Prostate gland (tissue), 2 donors: ENCODE measurements at places on chromosomes 7 and 10. TPM values are rescaled to one million over a fixed set of nuclear protein-coding genes. Genes with fewer than 3 reads are reported as not detected.

AKR1C8 gene
- total RNA-seq, result not detected

DNA sequence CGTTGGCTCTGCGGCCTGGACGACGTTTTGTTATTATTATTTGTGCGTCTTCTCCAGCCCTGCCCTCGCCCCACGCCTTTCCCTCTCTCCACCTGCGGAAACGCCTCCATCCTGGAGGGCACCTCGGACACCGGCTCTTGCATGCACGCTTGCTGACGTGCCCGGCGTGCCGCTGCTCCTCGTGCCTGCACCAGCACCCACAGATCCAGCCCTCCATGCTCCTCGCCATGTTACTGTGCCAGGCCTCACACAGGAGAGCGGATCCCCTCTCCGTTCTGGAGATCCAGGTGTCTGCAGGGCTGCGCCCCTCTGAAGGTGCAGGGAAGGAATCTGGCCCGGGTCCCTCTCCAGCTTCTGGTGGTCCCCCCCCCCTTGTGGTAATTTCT, 373.9 kb upstream of the FOXK1 start:
- DNase-seq, result no peak
- H3K4me3 ChIP-seq, result no peak overlapping the region
- no peaks in the 10 kb centered on the region for H3K27me3 ChIP-seq
- no peak overlapping the region for H3K27ac ChIP-seq
- H3K36me3 ChIP-seq, result no peaks in the 10 kb centered on the region

DNA sequence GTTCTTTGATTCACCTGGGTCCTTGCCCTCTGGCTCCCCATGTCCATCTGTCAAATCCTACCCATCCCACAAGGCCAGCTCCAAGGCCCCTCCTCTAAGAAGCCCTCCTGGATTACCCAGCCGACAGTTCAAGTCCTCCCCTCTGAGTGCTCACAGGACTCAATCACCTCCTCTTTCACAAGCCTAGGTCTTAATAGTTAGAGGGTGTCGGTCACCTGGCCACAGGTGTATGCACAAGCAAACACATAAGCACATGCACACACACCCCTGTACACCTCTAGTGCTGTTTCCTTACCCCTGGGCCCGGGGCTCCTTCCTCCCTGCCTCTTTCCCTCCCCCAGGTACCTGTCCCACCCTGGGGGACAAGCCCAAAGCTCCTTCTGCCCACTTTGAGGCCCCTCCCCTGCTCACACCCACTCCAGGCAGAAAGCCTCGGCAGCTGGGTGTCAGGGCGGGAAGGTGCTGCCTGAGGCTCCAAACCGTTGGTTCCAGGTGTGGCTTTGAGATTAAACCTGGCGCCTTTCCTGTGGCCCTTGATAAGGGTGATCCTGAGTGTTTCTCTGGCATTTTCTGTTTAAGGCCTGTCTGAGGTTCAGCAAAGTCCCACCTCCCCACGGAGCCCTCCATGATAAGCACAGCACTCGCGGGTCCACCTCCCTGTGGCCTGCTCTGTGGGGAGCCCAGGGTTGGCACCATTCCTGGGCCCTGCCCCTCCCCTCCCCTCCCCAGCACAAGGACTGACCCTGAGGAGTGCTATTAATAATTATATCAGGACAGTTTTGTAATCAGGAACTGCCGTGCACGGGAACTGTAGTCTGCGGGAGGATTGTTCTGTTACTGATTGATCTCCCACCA, 14.6 kb upstream of the AQP1 start:
- no peak overlapping the region for H3K27ac ChIP-seq
- no peaks in the 10 kb centered on the region for H3K27me3 ChIP-seq
- H3K36me3 ChIP-seq, result no peaks in the 10 kb centered on the region
- DNase-seq, result no peak
- H3K4me3 ChIP-seq, result no peak overlapping the region

SAP25 gene
- 2.5 TPM for total RNA-seq

GRCh38 chr7:111743244-111743847, 181.1 kb upstream of the IMMP2L start:
- no peak overlapping the region for H3K4me3 ChIP-seq
- H3K36me3 ChIP-seq, result no peaks in the 10 kb centered on the region
- DNase-seq, result no peak
- H3K27me3 ChIP-seq, result no peaks in the 10 kb centered on the region

DNA sequence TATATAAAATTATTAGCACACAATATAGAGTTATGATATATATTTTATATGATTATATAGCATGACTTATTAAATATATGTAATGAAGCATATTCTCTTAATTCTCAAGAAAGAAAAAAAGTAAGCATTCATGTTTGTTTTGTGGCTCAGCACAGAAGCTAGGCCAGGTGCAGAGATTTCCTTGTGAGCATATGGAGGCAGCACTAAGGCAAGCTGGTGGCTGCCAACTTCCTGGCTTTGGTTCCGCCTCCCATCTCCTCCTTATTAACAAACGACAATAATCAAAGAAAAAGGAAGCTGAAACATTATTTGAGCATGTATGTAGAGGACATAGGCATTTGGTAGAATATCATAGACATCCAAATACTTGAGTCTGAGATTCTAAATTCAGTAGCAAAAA, 130.3 kb downstream of the ST7 start:
- H3K36me3 ChIP-seq, result no peaks in the 10 kb centered on the region
- H3K4me3 ChIP-seq, result no peak overlapping the region
- H3K4me1 ChIP-seq, result no peaks in the 10 kb centered on the region
- no peaks in the 10 kb centered on the region for H3K27me3 ChIP-seq
- H3K27ac ChIP-seq, result no peak overlapping the region
- no peak for DNase-seq

GIMAP8 gene
- total RNA-seq, result 2.5 TPM

WNT8B gene
- 0.40 TPM for total RNA-seq

GRCh38 chr10:126813432-126813831, 91.8 kb upstream of the DOCK1 start:
- H3K4me1 ChIP-seq, result no peaks in the 10 kb centered on the region
- H3K4me3 ChIP-seq, result no peak overlapping the region
- DNase-seq, result no peak
- H3K36me3 ChIP-seq, result no peaks in the 10 kb centered on the region
- no peaks in the 10 kb centered on the region for H3K27me3 ChIP-seq
- no peak overlapping the region for H3K27ac ChIP-seq

DNA sequence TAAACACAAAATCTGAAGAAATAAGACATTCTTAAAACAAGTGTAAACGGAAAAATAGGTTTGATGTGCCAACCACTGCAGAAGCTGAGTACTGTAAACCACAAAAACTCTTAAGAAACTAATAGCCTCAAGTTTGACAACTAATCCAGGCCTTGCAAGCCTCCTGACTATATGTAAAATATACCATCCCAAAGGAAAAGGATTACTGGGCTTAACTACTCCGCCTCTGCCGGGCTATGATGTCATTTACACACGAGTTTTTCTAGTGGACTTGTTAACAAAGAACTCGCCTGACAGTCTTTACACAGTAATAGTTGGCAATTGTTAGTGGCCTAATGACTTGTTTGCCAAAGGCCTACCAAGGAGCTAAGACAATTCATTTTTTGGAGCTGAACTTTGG, 2.1 kb downstream of the KIF5B start:
- peak overlapping the region; percentile 66 for H3K4me3 ChIP-seq
- H3K4me1 ChIP-seq, result no peaks in the 10 kb centered on the region
- peak overlapping the region; percentile 97 for H3K27ac ChIP-seq
- H3K27me3 ChIP-seq, result no peaks in the 10 kb centered on the region

DNA sequence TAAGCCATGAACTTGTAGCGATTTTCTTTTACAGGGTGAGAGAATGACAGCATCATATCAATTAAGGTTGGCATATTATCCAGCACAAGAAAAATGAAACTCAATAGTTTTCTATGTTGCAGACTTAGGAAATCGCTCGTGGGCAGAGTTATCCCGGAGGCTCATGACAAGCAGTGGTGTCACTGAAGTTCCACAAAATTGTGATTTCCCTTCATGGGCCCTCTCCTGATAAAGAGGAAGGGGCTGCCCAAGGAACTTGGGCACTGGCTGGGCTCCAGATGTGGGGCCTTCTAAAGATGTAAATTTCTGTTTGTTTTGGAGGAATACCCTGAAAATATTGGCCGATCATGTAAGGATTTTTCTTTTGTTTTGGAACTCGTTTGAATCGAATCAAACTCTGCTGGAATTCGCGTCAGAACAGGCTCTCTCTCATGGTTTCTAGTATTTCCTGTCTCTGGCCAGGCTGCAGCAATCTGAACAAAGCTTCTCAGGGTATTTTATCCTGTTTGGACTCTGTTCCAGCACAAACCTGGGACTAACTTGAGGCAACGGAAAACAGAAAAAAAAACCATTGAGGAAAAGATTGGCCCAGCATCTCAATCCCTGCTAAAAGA, 340.6 kb upstream of the NRP1 start:
- H3K36me3 ChIP-seq, result no peaks in the 10 kb centered on the region
- DNase-seq, result no peak
- no peak overlapping the region for H3K27ac ChIP-seq
- H3K4me3 ChIP-seq, result no peak overlapping the region

ITGB8 gene
- total RNA-seq, result 99.5 TPM

DNA sequence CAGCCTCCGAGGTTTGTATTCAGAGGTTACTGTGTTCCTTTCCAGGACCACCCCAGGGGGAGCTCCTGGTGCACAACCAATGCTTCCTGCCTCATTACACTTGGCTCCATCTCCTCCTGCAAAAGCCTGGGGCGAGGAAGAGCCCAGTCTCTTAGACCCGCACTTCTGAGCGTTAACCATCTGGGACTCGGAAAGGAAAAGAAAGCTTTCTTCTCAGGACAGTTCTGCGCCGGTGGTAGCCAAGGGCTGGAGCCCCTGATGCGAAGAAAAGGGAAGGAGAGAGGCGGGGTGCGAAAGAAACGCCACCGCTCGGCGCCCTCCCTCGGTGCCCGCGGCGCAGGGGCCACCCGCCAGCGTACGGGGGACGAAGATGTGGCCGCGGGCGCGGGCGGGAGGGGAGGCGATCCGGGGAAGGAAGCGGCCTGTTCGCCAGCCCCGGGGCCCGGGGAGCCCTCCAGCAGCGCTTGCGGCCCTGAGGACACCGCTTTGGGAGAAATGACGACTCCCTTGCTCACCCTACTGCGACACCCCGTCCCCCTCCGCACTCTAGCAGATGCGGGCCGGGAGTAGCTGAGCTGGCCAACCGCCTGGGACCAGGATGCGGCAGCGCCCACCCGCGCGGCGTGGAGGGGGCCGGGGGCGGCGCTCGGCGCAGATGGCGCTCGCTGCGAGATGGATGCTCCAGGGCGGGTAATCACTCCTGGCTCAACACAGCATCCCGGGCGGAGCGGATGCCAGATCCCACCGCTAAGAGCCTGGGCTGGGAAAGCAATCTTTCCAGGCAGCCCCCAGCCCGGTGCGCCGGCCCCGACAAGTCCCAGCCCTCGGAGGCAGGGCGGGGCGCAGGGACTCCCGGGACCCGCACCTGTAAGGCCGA, 1.3 kb downstream of the NRCAM start:
- no peaks in the 10 kb centered on the region for H3K27me3 ChIP-seq
- no peaks in the 10 kb centered on the region for H3K36me3 ChIP-seq
- no peak overlapping the region for H3K27ac ChIP-seq
- H3K4me1 ChIP-seq, result peaks cover 7% of the 10 kb centered on the region
- H3K4me3 ChIP-seq, result peak overlapping the region; percentile 35

ASB10 gene
- not detected for total RNA-seq

DNA sequence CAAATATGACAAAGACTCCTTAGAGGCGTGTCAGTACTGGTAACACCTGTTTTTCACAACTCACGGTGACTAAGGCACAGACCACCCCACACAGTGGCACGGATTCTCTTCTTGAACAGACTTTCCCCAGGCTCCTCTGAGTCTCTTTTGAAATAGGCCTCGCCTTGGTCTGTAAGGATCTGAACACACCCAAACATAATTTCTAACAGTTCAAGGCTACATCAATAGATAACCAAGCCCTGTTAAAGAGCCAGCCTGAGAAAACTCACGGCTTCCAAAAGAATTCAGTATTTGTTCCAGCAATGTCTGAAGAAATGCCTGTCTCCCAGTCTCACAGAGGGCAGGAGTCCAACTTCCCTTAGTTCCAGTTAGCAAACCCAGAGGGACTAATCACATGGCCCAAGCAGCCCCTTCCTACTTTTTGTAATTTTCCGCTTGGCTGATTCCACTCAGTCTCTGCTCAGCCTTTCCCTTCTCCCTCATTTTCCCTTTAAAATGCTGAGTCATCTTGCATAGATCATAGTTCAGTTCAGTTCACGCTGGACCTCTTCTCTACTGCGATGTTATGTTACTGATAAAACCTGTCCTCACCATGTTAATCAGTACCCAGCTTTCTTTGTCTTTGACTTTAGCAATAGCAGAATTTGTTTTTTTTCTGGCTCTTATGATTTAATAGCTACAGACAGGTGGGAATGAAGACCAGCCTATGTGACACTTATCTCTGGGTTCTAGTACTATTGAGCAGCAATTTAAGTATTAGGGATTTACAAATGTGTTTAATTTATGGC, 22.6 kb upstream of the AKR1C3 start:
- peak; percentile 44 for DNase-seq
- no peak overlapping the region for H3K4me3 ChIP-seq
- H3K27me3 ChIP-seq, result no peaks in the 10 kb centered on the region
- H3K4me1 ChIP-seq, result no peaks in the 10 kb centered on the region
- no peaks in the 10 kb centered on the region for H3K36me3 ChIP-seq

TET1 gene
- 5.1 TPM for total RNA-seq

DNA sequence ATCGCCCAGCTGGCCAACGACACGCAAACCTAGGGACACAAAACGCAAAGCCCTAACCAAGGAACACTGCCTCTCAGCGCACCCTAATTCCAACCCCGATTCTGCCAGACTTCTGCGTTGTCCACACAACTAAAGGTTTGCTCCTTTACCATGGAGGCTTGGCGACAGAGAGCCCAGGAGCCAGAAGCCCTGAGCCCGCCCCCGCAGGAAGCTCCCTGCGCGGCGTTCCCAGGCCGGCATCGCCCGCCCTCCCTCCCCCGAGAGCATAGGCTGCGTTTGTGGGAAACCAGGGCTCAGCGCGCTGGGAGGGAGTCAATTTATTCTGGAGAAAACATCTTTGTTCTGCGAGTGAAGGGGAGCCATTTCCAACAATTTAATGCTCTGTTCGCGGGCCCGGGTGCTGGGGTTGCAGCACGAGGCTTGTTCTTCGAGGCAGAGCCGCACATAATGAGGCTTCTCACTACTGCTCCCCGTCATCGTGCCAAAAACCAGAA, 103.9 kb downstream of the GRID1 start:
- DNase-seq, result no peak
- no peaks in the 10 kb centered on the region for H3K36me3 ChIP-seq
- no peaks in the 10 kb centered on the region for H3K27me3 ChIP-seq
- H3K4me1 ChIP-seq, result no peaks in the 10 kb centered on the region
- H3K27ac ChIP-seq, result no peak overlapping the region

DNA sequence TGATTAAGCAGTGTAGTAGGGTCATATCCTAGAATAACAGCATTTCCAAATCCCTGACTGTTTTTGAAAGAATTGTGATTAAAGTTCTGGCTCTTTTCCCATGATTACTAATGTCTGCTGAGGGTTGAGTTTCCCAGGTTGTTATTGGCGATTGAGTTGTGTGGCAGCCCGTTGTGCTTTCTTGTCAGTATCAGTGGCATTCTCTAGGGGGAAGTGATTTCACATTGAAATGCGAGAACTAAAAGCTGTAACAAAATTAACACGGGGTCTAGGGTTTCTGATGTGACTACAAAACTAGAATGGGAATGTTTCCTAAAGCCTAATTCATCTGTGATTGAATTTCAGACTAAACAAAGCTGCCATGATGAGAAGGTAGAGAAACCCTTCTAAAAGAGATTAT, 349.4 kb downstream of the EXOC4 start:
- DNase-seq, result no peak
- no peak overlapping the region for H3K4me3 ChIP-seq
- H3K27me3 ChIP-seq, result no peaks in the 10 kb centered on the region
- H3K36me3 ChIP-seq, result no peaks in the 10 kb centered on the region
- H3K4me1 ChIP-seq, result no peaks in the 10 kb centered on the region
- H3K27ac ChIP-seq, result no peak overlapping the region
